ENCODE measurements at places on chromosomes 16 and 17. TPM values are rescaled to one million over a fixed set of nuclear protein-coding genes. Genes with fewer than 3 reads are reported as not detected.

ACSM2A gene
- not detected for total RNA-seq

GRCh38 chr16:51418258-51418657 lies 267.2 kb upstream of the SALL1 start:
- DNase-seq = no peak

GRCh38 chr17:71899317-71899716 lies 221.5 kb upstream of the SOX9 start:
- DNase-seq = no peak

ORC6 gene
- total RNA-seq = 1.6 TPM

- DNase-seq = no peak
Observed at GRCh38 chr17:16929757-16930520, 42.0 kb downstream of the TNFRSF13B start.

DNA sequence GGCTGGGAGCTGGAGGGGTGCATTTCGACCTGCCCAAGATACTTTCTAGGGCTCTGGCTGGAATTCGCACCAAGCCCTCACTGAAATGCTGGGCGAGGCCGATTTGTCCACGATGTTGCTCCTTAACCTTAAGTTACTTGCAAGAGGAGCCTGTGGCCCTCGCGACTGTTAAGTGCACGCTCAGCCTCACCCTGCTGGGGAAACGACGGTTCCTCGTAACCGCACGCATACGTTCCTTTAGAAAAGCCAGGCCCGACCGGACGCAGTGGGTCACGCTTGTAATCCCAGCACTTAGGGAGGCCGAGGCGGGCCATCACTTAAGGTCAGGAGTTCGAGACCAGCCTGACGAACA lies 607 bp upstream of the NCOR1 start:
- DNase-seq = no peak

- no peak for DNase-seq
Observed at GRCh38 chr17:73467651-73468050, 155.8 kb upstream of the CDC42EP4 start.

DNA sequence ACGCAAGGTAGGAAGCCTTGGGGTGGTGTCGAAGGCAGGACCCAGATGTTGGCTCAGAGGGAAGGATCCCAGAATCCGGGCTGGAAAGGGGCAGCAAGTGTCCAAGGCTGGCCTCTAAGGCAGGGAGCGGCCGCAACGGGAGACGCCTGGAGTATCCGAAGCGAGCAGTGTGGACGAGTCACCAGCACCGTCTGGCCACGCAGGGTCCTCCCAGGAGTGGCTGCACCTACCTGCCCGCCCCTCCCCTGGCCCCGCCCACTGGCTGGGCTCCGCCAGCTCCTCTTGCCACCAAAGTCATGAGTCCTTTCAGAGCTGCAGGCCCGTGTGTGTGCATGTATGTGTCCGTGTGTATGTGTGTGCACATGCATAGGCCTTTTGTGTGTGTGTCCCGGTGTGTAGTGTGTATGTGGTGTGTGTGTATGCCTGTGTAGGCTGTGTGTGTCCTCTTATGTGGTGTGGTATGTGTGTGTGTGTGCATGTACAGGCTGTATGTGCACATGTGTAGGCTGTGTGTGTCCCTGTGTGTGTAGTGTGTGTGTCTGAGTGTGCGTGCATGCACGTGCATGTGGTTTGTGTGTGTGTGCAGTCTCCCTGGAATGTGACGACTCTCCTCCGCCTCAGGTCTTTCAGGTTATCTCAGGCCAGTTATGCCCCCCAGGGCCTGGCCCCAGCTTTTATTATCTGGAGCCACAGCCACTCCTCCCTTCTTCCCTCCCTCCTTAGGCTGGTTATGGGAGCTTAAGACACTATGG lies at the start of gene PRSS8:
TSS of gene PRSS8 (minus strand) at position 193 of the 752 bp plus-strand sequence. CDS start 229 bp downstream, outside the sequence.
- no peak for DNase-seq

- DNase-seq = no peak
Observed at GRCh38 chr16:1398351-1398750, 16.2 kb downstream of the UNKL start.

- no peak for DNase-seq
Observed at GRCh38 chr17:75109046-75109406, 743 bp upstream of the ARMC7 start.

GRCh38 chr17:22304667-22305303 lies 612.5 kb downstream of the KCNJ18 start:
- DNase-seq = no peak

DNA sequence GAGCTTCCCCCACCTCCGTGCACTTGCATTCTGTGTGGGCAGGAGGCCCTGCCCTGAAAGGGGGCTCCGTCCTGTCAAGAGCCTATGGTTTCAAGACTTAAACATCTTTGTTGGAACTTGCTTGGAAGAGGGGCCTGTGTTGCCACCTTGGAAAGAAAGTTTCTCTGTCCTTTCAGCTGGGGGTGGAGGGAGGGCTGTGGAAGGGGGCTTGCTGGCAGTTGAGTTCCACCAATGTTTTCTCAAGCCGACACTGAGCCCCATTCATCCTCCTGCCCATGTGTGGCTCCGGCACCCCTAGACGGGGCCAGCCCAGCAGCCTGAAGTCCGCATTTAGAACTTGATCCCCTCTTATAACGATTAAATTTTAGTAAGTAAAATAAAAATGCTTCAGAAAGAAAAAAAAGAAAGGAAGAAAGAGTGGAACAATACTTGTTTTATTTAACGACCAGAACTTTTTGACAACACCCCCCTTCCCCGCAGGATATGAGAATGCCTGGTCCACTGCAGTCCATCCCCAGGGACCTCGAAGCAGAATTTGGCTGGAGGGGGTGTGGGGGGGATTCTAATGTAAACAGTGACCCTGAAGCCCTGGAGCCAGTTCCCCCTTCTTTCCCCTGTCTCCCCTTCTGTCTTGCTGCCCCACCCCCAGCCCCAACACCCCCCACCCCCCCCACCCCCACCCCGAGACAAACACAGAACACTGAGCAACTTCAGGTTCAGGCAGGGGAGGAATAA lies 26.9 kb upstream of the CLEC18A start:
- no peak for DNase-seq

KRTAP9-3 gene
- not detected for total RNA-seq

UBALD1 gene
- total RNA-seq = 20.4 TPM

GRCh38 chr16:11145173-11145818 lies 110.7 kb downstream of the SOCS1 start:
- peak; percentile 78 for DNase-seq

Data from aorta (tissue), 5 donors.